ENCODE measurements at places on chromosomes 3 and 15.

DNA sequence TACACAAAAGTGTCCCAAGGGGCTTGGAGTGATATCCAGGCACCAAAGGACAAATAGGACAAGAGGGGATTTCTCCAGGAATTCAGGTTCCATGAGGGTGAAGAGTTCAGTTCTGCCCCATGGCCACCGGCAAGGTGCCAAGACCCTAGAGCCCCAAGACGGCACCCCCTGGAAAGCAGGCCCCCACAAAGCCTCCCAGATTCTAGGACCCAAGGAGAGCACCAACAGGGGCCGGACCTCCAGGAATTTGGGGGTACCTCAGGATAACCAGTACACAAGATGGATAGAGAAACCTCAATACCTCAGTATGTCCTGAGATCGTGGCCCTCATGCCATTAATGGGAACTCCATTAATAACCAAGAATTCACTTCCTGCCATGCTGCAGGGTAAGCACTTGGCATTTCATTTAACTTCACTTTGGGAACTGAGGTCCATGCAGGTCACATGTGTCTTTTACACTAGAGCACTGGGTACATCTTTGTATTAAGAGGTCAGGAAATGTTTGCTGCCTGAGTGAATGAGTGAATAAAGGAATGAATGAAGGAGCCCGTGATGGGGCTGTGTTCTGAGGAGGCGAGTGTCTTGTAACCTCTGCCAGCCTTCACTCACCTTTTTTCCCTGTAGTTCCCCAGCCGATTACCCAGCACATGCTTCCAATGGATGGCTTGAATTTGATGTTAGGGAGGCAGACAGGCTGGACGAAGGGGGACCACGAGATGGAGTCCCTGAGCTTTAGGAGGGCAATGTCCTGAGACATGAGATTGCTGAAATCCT is 15.5 kb upstream of the PRSS50 start:
- DNase-seq, result no peak

GRCh38 chr15:48447657-48448056 is 116.4 kb downstream of the DUT start:
- DNase-seq, result no peak

GRCh38 chr3:40801284-40801741 is 276.6 kb downstream of the ZNF621 start:
- DNase-seq, result no peak

DNA sequence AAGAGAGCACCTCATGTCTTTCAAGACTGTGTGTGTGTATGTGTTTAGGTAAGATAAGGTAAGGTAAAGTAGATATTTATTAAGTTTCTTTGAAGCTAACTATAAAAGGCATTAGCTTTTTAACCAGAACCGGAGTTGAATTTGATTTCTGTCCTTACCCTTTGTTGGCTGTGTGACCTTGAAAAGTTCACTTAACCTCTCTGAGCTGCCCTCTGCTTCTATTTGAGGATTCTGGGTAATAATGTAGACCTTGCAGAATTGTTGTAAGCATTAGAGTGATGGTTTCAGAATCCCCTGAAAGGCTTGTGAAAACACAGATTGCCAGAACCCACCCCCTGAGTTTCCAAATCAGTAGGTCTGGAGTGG is 21.6 kb upstream of the SACM1L start:
- DNase-seq, result no peak

- no peak for DNase-seq
Measured at GRCh38 chr3:73557986-73558726, 66.6 kb downstream of the PDZRN3 start.

DNA sequence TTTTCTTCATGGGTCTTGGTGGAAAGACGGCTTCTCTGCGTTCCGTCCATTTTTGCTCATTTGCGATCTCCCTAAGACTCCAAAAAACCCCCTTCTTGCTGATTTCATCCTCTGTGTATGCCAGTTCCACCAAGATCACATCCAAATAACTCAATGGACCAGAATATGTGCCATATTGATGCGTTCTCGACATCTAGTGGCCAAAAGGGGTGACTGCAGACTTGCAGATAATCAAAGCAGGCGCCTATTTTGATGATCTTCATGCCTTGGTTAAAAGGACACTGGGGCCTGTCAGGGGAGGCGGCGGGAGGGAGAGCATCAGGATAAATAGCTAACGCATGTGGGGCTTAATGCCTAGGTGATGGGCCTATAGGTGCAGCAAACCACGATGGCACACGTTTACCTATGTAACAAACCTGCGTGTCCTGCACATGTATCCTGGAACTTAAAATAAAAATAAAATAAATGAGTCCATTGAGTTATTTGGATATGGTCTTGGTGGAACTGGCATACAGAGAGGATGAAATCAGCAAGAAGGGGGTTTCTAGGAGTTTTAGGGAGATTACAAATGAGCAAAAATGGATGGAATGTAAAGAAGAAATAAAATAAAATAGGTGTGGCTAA is 104.2 kb upstream of the RAD18 start:
- peak; percentile 16 for DNase-seq

GRCh38 chr3:118801899-118802298 is 232.7 kb downstream of the IGSF11 start:
- DNase-seq, result no peak

DNA sequence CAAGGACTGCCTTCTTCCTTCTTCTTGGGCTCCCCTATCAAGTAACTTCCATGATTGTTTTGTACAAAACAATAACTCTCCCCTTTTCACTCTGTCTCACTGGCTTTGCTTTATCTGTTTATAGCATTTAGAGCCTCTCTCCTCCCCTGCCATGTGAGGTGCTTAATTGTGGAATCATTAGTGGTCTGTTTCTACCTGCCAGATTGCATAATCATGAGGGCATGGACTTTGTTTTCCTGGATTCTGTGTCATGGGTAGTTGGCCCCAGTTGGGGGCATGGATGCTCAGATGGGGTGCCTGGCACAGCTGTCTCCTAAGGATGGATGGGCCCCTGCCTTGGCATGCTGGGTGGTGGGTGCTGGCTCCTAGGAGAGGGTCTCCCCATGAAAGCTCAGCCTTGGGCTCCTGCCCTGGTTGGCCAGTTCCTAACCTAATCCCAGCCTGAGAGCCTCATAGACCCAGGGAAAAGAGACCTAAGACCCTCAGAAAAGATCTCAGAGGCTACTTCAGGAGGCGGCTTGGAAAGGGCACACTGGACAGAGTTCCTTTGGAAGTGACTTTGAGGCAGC is 8.0 kb upstream of the CTXND1 start:
- no peak for DNase-seq

- DNase-seq, result no peak
Measured at GRCh38 chr3:97510795-97511194, 253.8 kb upstream of the ARL6 start.

DNA sequence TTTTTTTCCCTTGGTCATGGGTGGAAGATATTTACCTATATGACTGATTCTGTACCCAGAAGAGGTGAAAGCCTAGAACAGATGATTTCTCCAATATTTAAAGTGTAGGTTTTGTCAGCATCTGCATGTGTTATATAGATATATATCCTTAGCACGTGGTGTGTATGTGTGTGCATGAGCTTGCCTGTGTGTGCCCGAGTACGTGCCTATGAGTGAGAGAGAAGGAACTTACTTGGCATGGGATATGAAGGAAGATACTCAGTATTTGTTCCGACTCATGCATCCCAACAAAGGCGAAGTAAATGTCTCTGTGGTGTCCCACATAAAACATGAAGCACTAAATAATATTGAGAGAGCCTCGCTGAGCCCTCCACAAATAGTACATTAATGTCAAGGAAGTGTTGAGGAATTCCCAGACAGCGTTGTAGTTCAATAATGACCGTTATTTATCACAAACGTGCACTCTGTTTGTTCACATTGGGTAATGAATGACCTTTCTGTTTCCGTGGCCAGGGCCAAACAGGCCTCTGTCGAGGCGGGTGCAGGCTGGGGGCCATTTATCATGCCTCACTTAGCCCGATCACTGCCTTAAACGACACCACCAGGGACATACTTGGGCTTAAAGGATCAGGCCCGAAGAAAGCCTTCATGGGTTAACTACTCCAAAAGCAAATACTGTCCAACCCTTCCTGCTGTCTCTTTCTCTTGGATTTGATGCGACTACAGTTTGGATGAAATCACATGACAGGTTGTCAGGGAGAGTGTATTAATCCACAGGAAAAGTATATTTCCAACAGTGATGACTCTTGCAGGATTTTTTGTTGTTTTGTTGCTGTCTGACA is 267.7 kb downstream of the PTPRG start:
- DNase-seq, result no peak

- no peak for DNase-seq
Measured at GRCh38 chr3:55327131-55327920, 159.8 kb downstream of the WNT5A start.

- DNase-seq, result no peak
Measured at GRCh38 chr15:88630141-88630721, 8.6 kb upstream of the ISG20 start.

DNA sequence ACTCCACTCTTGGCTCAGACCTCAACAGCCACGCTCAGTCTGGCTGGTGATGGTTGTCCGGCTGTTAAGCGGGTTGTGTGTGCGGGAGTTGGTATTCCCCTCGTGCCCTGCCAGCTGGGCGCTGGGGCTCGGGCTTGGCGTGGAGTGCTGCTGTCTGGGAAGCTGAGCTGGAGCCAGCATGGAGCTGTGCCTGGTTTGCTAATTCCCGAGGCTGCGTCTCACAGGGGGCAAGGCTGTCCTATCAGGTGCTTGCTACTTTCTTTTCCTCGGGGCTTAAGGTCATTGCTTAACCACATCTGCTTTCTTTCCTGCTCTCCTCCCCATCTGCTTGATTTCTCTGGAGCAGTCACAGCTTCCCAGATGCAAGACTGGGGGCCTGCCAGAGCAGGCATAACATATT is 29.9 kb downstream of the PDIA5 start:
- DNase-seq, result no peak

DNA sequence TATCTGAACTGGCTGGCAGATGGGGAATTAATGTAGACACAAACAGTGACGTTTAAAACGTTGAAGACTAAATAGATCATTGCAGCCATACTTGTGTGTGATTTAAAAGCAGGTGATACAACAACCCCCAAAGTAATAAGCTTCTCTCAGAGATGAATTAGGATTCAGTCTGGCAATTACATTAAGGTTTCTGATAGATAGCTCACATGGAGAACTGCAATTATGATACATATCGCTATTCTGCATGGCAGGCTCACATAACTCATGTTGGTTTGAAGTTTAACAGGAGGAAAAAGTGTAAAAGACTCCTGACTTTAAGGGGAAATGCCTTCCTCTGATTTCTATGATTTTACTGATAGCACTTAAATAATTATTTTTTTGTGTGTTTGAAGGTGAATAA is 196.9 kb downstream of the CLSTN2 start:
- no peak for DNase-seq

- no peak for DNase-seq
Measured at GRCh38 chr3:156543043-156543555, 11.8 kb downstream of the SSR3 start.

DNA sequence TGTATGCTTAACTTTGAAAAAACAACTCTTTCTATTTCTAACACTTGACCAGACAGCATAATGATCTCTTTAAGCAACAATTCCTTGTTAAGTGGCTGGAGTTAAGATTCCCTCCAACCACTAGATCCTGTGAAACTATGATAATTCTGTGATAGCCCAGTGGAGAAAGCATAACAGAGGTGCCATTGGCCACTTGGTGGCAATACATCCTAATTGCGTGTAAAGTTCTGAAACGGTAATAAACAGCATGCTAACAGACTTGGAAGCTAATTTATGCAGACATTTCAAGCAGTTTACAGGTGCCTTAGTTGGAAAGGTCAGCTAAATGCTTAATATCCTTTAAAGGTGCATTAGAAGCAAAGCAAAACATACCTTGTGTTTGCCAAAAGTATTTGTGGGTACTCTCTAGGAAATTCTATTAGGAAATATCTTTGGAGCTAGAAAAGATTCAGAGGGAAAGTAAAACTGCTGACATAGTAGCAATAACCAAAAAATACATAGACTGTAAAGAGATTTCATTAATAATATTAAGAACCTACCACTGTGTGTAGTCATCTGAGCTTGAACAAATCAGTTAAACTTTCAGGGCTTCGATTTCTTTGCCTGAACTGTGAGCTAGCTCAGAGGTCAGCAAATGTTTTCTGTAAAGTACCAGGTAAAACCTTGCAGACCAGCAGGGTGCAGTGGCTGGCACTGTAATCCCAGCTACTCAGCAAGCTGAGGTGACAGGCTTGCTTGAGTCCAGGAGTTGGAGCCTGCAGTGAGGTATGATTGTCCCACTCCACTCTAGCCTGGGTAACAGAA is 19.0 kb upstream of the CSTA start:
- no peak for DNase-seq

DNA sequence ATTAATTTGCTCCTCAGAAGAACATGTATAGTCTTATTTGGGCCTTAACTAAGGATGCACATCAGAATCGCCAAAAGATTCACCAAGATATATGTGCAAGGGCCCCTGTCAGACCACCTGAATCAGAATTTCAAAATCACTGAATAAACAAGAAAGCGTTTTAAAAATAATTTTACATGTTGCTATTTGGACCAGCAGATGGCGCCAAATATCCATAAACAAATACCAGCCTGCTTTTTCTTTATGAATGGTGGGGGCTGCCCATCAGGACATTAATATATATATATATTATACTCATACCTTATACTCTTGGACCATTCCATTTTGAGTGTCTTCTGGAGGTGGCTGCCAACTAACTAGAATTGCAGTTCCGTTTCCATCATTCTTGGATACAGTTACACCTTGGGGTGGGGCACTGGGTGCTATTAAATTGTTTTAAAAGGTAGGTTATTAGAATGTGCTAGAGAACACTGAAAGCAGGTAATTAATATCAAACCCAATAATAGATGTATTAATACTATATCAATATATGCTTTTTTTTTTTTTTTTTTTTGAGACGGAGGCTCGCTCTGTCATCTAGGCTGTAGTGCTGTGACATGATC is 1108.3 kb downstream of the ROBO1 start:
- no peak for DNase-seq

DNA sequence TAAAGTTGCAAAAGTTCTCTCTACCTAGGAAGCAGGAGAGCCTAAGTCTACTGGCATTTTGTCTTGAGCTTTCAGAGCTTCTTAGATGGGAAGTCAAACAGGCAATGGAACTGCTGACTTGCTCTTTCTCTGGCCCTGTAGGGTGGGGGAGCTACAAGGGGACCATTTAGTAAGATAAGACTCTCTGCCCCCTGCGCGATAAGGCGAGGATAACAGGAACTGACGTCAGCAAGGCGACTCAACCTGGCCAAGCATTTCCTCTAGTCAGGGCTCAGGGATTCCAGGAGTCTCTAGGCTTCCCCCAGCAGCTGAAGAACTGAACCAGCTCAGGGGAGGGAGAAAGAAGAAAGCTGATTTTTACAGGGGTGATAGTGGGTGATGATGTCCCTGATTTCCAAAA is 5.8 kb downstream of the RARB start:
- DNase-seq, result no peak

Measured in hippocampal formation (tissue), 2 donors.